ENCODE measurements at places on chromosomes 3 and 15.
A peak's percentile ranks its signal among the peaks of the same experiment; 100 is the strongest.

DNA sequence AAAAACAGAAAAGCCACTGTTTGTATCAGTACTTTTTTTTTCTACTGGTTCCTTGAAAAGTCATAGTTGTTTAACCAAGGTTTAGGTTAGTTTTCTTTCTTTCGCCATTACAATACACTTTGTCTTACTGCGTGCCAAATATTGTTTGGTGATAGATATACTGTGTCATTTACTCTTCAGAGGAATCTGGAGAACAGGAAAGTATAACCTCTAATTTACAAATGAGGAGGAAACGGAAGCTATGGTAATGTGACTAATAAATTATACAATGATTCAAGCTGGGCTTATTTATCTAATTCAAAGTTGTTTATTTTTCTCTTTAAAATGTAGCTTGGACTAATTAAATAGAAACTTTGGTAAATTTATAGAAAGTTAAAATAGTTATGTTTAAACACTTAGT is 96.2 kb upstream of the ROBO2 start:
- no peak for DNase-seq
- no peaks in the 10 kb centered on the region for H3K27me3 ChIP-seq
- no peak overlapping the region for H3K4me3 ChIP-seq
- H3K4me1 ChIP-seq: no peaks in the 10 kb centered on the region

DNA sequence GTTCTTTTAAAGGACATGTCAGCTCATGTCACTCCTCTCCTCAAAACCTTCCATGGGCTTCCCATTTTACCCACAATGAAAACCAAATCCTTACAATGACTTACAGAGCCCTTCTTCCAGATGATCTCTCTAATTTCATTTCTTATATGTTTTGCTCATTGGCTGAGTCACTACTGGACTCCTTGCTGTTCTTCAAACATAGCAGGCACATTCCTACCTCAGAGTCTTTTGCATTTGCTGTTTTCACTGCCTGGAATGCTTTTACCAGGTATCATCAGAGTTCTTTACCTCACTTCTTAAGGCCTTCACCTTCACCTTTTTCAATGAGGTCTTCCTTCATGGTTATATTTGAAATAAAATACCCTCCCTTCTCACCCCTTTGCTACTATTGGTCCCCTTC is 57.3 kb downstream of the NECTIN3 start:
- no peak for DNase-seq
- no peaks in the 10 kb centered on the region for H3K36me3 ChIP-seq
- H3K4me1 ChIP-seq: no peaks in the 10 kb centered on the region
- H3K27ac ChIP-seq: no peak overlapping the region

DNA sequence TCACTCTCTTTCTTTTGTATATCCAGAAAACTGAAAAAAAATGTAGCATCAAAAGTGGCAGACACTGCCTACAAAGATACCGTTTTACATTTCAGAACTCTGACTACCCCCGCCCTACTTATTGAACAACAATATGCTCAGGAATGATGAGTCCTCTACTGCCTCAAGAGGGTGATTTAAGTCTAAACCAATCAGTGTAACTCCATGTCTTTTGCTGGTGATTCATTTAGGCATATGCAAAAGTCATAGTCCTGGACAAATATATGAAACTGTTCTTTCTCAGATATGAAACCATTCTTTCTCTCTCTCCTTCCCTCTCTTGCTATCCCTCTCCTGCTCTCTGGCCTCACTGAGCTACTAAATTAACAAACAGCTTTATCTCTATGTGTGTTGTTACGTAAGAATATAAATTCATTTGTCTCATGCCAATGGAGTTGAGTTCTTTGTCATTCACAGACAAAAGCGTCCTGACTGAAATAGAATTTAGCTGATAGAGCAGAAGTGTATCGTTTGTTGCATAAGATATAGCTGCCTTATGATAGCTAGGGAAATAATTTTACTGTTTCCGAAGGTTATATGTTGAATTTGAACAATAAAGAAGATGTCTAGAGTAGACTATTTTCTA is 133.7 kb upstream of the OSTN start:
- no peak overlapping the region for H3K4me3 ChIP-seq
- H3K27ac ChIP-seq: no peak overlapping the region
- no peaks in the 10 kb centered on the region for H3K4me1 ChIP-seq
- no peak for DNase-seq

GRCh38 chr3:30294241-30294667 is 312.1 kb upstream of the TGFBR2 start:
- no peak overlapping the region for H3K4me3 ChIP-seq
- no peak overlapping the region for H3K27ac ChIP-seq
- H3K27me3 ChIP-seq: no peaks in the 10 kb centered on the region

DNA sequence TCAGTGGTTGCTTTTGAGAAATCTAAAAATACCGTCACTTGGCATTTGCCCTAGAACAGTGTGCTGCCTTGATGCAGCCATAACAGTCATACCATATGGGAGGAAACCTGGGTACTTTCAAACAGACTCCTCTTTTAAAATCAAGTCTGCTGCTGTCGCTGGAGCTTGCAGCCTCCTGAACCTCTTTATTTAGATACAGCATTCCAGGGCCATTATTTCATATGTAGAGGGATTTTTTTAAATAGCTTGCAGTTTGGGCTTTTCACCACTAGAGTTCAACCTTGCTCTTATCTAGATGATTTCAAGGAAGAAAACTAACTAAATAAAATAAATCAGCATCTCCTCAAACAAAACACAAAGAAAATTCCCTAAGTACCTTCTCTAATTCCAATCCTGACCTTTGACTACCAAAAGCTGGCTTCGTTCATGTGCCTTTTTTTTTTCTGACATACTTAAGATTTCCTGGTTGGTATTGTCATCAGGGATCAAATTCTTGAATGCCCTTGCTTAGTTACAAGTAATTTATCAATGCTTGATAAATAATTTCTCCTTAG is 111.6 kb downstream of the KBTBD8 start:
- H3K27ac ChIP-seq: no peak overlapping the region
- no peaks in the 10 kb centered on the region for H3K36me3 ChIP-seq
- peak; percentile 38 for DNase-seq
- no peaks in the 10 kb centered on the region for H3K27me3 ChIP-seq
- no peaks in the 10 kb centered on the region for H3K4me1 ChIP-seq

DNA sequence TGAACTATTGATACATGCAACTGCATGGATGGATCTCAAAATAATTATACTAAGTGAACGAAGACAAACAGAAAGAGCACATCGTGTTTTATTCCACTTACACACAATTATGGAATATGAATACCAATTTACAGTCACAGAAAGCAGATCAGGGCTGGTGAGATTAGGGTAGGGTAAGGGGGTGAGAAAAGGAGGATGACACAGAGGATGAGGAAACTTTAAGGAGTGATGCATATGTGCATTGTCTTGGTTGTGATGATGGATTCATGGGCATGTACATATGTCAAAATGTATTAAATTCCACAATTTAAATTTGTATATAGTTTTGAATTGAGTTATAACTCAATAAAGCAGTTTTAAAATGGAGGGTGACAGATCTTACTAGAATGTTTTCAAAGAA is 548.9 kb downstream of the PYDC2 start:
- no peak overlapping the region for H3K4me3 ChIP-seq
- no peaks in the 10 kb centered on the region for H3K27me3 ChIP-seq
- DNase-seq: no peak

DNA sequence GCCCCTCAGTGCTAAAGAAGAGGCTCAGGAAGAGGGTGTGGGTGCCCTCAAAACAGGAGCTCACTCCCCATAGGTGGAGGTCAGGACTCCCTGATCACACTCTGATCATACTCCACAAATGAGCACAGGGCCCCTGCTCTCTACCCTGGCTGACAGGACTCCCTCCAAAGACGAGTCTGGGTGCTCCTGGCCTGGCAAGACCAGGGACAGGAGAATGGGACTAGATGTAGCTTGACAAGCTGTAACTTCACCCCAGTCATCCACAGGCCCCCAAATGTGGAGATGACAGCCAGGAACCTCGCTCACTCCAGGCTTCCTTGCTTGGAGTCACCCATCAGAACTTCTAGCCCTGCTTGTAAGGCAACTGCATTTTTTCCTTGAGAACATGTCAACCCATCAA is 11.1 kb downstream of the SCN5A start:
- no peaks in the 10 kb centered on the region for H3K36me3 ChIP-seq
- peaks cover 8% of the 10 kb centered on the region for H3K4me1 ChIP-seq
- DNase-seq: no peak

DNA sequence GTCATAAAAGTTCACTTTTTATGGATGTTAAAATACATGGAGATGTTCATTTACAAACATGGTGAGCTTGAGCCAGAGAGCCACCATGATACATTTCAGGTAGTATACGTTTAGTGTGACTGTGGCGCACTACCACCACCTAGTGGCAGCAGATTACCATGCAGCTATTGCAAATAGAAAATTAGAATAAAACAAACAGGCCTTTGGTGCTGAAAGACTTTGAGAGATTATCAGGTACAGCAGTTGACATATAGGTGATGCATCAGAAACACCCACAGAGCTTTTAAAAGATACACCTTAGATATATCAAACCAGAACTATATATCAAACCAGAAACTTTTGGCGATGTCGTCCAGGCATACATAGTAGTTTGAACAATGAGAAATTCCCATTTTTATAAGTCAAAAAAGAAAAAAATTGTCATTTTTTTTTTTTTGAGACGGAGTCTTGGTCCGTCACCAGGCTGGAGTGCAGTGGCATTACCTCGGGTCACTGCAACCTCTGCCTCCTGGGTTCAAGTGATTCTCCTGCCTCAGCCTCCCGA is 42.0 kb upstream of the ICE2 start:
- H3K27ac ChIP-seq: no peak overlapping the region
- no peaks in the 10 kb centered on the region for H3K27me3 ChIP-seq
- DNase-seq: peak; percentile 75

- no peak overlapping the region for H3K4me3 ChIP-seq
- no peaks in the 10 kb centered on the region for H3K27me3 ChIP-seq
- no peaks in the 10 kb centered on the region for H3K4me1 ChIP-seq
- no peaks in the 10 kb centered on the region for H3K36me3 ChIP-seq
- no peak for DNase-seq
These were observed 90.7 kb downstream of the COL6A6 start for GRCh38 chr3:130607553-130608154.

DNA sequence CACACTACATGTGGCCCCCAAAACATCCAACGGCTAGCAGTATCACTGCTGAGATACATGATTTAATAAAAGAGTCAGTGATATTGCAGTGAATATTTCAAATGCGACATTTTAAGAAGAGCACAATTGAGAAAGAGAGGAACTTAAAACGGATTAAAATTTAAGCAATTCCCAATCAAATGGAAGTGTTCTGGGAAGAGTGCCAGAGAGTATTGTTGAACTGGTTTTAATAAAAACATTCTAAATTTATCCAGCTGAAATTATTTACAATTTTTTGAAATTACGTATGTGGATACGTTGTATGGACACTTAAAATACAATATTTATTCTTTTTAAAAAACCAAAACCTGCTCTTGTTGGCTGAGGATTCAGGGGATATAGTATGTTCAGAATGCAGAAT is 117.7 kb downstream of the C3orf38 start:
- DNase-seq: no peak
- H3K27me3 ChIP-seq: no peaks in the 10 kb centered on the region
- H3K4me1 ChIP-seq: no peaks in the 10 kb centered on the region
- H3K4me3 ChIP-seq: no peak overlapping the region
- H3K36me3 ChIP-seq: no peaks in the 10 kb centered on the region

GRCh38 chr3:115388811-115389210 is 234.5 kb upstream of the GAP43 start:
- no peak overlapping the region for H3K4me3 ChIP-seq
- H3K4me1 ChIP-seq: no peaks in the 10 kb centered on the region
- H3K36me3 ChIP-seq: no peaks in the 10 kb centered on the region
- H3K27me3 ChIP-seq: no peaks in the 10 kb centered on the region
- H3K27ac ChIP-seq: no peak overlapping the region

- no peaks in the 10 kb centered on the region for H3K36me3 ChIP-seq
- DNase-seq: no peak
- H3K4me3 ChIP-seq: no peak overlapping the region
- H3K27me3 ChIP-seq: peaks cover 43% of the 10 kb centered on the region
- no peaks in the 10 kb centered on the region for H3K4me1 ChIP-seq
These were observed 2.3 kb downstream of the GRIP2 start for GRCh38 chr3:14537590-14538450.

DNA sequence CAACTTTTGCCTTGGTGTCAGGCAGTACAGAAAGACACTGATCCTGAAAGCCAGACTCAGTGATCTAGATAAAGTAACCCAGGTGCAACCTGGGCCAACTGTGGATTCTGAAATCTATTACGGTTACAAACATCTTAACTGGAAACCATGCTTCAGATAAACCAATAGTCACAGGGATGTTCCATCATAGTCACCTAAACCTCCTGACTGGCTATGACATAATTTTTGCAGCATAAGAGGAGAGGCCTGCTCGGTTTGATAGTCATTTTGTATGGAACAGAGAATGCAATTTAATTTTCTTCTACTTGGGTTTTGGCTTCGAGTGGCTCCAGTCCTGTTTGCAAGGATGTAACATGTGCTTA is 3.7 kb downstream of the SLCO3A1 start:
- H3K27ac ChIP-seq: peak overlapping the region; percentile 56
- no peaks in the 10 kb centered on the region for H3K36me3 ChIP-seq
- no peaks in the 10 kb centered on the region for H3K27me3 ChIP-seq
- peaks cover 46% of the 10 kb centered on the region for H3K4me1 ChIP-seq

GRCh38 chr3:195139091-195139875 is 131.7 kb downstream of the XXYLT1 start:
- no peaks in the 10 kb centered on the region for H3K27me3 ChIP-seq
- H3K27ac ChIP-seq: no peak overlapping the region
- no peaks in the 10 kb centered on the region for H3K36me3 ChIP-seq
- H3K4me1 ChIP-seq: no peaks in the 10 kb centered on the region
- no peak for DNase-seq
- no peak overlapping the region for H3K4me3 ChIP-seq

- no peaks in the 10 kb centered on the region for H3K4me1 ChIP-seq
- DNase-seq: no peak
- no peak overlapping the region for H3K4me3 ChIP-seq
- H3K27me3 ChIP-seq: no peaks in the 10 kb centered on the region
- no peak overlapping the region for H3K27ac ChIP-seq
- H3K36me3 ChIP-seq: no peaks in the 10 kb centered on the region
These were observed 398.8 kb downstream of the MECOM start for GRCh38 chr3:169264711-169265110.

DNA sequence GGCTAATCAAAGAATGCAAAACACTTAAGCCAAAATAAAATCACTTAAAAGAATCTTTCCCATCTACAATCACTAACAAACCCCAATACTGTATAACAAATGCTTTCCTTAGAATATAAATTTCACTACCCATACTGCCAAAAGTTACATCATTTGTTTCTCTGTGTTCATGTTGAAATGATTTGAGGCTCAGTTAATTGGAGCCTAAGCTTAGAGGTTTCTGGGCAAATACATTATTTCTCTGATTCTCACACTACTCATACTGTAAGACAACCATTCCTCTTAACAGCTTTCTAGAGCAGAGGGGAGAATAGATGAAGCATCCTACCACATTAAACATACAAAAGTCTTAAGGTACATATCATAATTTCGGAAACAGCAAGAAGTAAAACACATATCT is 2.1 kb downstream of the RIOX2 start:
- no peaks in the 10 kb centered on the region for H3K27me3 ChIP-seq
- H3K4me1 ChIP-seq: peaks cover 37% of the 10 kb centered on the region
- no peak overlapping the region for H3K4me3 ChIP-seq
- DNase-seq: no peak

DNA sequence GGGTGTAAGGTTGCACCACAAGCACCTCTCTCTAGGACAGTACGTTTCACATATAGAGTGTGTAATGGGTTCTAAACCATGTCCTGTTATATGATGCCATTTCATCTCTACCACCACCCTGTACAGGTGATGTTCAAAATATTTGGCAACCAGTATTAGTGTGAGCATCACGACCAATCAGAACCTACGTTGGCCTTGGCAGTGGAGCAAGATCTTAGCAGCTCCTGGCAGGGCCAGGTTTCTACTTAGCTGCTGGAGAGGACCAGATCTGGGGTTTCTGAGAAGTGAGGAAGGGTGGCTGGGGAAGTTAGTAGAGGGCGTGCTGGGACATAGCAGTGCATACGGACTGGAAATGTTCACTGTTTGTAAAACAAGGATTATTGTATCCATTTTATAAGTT is 23.1 kb upstream of the MITF start:
- DNase-seq: no peak
- no peaks in the 10 kb centered on the region for H3K4me1 ChIP-seq
- no peak overlapping the region for H3K4me3 ChIP-seq

Data from MM.1S (cell line).